Upper lobe of left lung (tissue), 6 donors: ENCODE measurements at places on chromosomes 2 and 18. TPM values are rescaled to one million over a fixed set of nuclear protein-coding genes. Genes with fewer than 3 reads are reported as not detected.

The PER2 gene
- total RNA-seq = 19.9 TPM

The XDH gene
- 0.43 TPM for total RNA-seq

The SCN1A gene
- 42.2 TPM for total RNA-seq

The LIMS4 gene
- 1.4 TPM for total RNA-seq

The NDC80 gene
- total RNA-seq = 0.89 TPM

The DES gene
- 39.7 TPM for total RNA-seq

The CYBRD1 gene
- 199 TPM for total RNA-seq

The WNT10A gene
- total RNA-seq = 0.52 TPM

DNA sequence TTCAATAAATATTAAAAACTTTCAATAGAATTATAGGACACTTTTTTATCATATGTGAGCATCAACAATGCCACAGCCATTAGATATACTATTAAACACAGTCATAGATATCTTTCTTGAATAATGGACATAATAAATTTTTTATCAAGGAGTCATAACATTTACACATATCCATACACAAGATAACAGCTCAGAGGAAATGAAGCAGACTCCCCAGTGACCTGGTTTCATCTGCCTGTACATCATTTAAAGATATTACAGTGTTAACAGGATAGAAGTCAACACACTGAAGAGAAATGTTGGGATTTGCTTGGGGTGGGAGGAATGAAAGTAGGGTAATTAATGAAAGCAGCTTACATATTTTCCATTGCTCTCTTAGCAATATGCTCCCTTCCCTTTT is 5.1 kb downstream of the SCG2 start:
- H3K4me1 ChIP-seq = no peaks in the 10 kb centered on the region
- H3K27me3 ChIP-seq = no peaks in the 10 kb centered on the region
- DNase-seq = no peak
- H3K27ac ChIP-seq = no peak overlapping the region
- no peak overlapping the region for H3K4me3 ChIP-seq
- no peaks in the 10 kb centered on the region for H3K36me3 ChIP-seq

DNA sequence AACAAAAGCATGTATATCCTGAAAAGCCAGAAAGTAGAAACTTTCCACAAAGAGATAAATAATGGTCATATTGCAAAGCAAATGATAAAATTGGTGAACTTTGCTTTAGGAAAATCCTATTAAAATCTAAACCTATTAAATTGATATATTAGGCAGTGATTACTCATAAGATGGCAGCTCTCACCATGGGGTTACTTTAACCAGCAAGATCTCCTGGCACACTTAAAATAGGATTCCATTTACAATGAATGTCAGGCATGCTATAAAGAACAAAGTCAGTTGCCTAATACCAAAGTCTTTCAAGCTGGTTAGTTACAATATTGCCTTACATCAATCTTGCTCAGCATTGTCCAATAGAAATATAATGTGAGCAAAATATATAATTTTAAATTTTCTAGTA is 816.2 kb downstream of the BCL11A start:
- no peaks in the 10 kb centered on the region for H3K4me1 ChIP-seq
- no peak overlapping the region for H3K27ac ChIP-seq
- no peak overlapping the region for H3K4me3 ChIP-seq
- H3K27me3 ChIP-seq = no peaks in the 10 kb centered on the region

- no peaks in the 10 kb centered on the region for H3K27me3 ChIP-seq
- H3K4me1 ChIP-seq = peaks cover 53% of the 10 kb centered on the region
- no peak for DNase-seq
- peak overlapping the region; percentile 90 for H3K27ac ChIP-seq
- H3K4me3 ChIP-seq = no peak overlapping the region
- H3K36me3 ChIP-seq = no peaks in the 10 kb centered on the region
Measured at GRCh38 chr18:9823805-9824473, 61.8 kb upstream of the TXNDC2 start.

GRCh38 chr2:229586012-229586411 is 128.3 kb downstream of the DNER start:
- no peak overlapping the region for H3K27ac ChIP-seq
- peaks cover 6% of the 10 kb centered on the region for H3K4me1 ChIP-seq
- no peaks in the 10 kb centered on the region for H3K27me3 ChIP-seq
- no peak for DNase-seq

GRCh38 chr2:40471866-40472265 is 20.0 kb upstream of the SLC8A1 start:
- no peak overlapping the region for H3K4me3 ChIP-seq
- H3K27ac ChIP-seq = no peak overlapping the region
- no peaks in the 10 kb centered on the region for H3K36me3 ChIP-seq
- DNase-seq = no peak
- H3K27me3 ChIP-seq = no peaks in the 10 kb centered on the region

DNA sequence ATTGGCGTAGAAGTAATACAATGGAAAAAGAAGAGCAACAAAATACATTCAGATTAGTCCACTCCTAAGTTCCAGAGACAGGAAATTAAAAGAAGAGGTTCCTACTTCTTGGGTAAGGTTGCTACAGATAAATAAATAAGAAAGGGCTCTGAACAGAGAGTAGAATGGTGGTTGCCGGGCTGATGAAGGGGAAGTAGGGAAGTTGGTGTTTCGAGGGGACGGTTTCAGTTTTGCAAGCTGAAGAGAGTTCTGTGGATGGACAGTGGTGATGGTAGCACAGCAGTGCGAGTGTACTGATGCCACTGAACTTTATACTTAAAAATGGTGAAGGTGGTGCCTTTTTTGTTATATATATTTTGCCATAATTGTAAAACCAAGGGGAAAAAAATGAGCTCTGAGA is 48.2 kb downstream of the CABYR start:
- H3K27ac ChIP-seq = no peak overlapping the region
- no peak for DNase-seq
- H3K36me3 ChIP-seq = no peaks in the 10 kb centered on the region
- no peaks in the 10 kb centered on the region for H3K4me1 ChIP-seq
- no peak overlapping the region for H3K4me3 ChIP-seq

GRCh38 chr2:54859997-54860701 is 136.7 kb downstream of the EML6 start:
- H3K36me3 ChIP-seq = no peaks in the 10 kb centered on the region
- no peak overlapping the region for H3K4me3 ChIP-seq
- H3K27me3 ChIP-seq = no peaks in the 10 kb centered on the region

GRCh38 chr2:50284188-50284587 is 747.7 kb downstream of the NRXN1 start:
- H3K27me3 ChIP-seq = no peaks in the 10 kb centered on the region
- H3K4me1 ChIP-seq = no peaks in the 10 kb centered on the region
- H3K27ac ChIP-seq = no peak overlapping the region
- DNase-seq = no peak

DNA sequence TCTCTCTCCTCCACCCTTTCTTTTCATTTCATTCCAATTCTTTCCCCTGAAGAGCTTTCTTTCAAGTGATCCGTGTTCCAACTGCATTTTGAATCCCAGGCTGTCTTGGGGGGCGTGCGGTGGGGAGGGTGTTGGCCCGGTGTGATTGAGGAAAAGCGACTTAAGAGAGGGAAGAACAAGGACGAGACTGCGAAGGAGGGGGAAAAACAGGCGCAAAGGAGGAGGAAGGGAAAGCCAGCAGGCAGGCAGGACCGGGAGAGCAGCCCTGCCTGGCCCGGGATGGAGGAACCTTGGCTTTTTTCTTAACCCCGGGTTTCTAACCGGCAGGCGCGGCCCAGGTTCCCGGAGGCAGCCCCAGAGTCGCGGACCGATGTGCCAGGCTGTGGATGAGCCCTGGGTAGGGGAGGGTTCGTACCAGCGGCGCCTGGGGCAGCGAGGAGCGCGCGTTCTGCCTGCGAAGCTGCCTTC is 1.3 kb downstream of the ADCYAP1 start:
- no peak overlapping the region for H3K27ac ChIP-seq
- peaks cover 37% of the 10 kb centered on the region for H3K4me1 ChIP-seq
- H3K36me3 ChIP-seq = no peaks in the 10 kb centered on the region
- no peak for DNase-seq
